Activated CD8-positive, alpha-beta memory T cell treated with anti-CD3 and anti-CD28 coated beads, Interleukin-2, amount 50 U/mL, for 4 hours (primary cell): ENCODE measurements at places on chromosomes 5 and 9.

GRCh38 chr5:111278858-111279504 is 54.8 kb downstream of the CAMK4 start:
- DNase-seq, result peak; percentile 91

DNA sequence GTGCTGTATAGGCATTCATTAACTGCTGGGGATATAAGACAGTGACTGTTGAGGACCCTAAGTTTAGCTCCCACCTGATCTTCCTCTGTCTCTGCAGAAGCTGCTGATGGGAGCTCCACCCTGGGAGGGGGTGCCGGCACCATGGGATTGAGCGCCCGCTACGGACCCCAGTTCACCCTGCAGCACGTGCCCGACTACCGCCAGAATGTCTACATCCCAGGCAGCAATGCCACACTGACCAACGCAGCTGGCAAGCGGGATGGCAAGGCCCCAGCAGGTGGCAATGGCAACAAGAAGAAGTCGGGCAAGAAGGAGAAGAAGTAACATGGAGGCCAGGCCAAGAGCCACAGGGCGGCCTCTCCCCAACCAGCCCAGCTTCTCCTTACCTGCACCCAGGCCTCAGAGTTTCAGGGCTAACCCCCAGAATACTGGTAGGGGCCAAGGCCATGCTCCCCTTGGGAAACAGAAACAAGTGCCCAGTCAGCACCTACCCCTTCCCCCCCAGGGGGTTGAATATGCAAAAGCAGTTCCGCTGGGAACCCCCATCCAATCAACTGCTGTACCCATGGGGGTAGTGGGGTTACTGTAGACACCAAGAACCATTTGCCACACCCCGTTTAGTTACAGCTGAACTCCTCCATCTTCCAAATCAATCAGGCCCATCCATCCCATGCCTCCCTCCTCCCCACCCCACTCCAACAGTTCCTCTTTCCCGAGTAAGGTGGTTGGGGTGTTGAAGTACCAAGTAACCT is 22.1 kb downstream of the PCDHGC5 start:
- DNase-seq, result no peak

GRCh38 chr5:63011158-63011557 is 432.5 kb downstream of the LRRC70 start:
- no peak for DNase-seq

- DNase-seq, result no peak
Observed at GRCh38 chr5:110346893-110347358, 379.5 kb downstream of the TMEM232 start.

- DNase-seq, result no peak
Observed at GRCh38 chr9:85404911-85405565, 336.7 kb downstream of the AGTPBP1 start.

DNA sequence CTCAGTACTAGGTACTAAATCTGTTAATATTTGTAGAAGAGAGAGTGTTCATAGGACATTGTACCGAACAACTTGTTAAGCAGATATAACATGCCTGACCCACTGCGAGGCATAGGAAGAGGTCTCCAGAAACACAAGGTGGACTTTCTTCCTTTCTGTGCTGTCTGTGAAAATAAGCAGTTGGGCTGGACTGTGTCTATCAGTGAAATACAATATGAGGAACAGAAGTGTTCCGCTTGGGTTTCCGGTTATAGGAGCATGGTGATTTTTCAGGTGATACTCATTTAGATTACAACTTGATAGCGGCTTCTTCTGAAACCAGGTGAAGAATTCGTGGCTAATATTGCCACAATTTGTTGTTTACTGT is 60.9 kb upstream of the TLR4 start:
- DNase-seq, result no peak

GRCh38 chr9:114227288-114228015 is 72.1 kb downstream of the COL27A1 start:
- DNase-seq, result no peak

DNA sequence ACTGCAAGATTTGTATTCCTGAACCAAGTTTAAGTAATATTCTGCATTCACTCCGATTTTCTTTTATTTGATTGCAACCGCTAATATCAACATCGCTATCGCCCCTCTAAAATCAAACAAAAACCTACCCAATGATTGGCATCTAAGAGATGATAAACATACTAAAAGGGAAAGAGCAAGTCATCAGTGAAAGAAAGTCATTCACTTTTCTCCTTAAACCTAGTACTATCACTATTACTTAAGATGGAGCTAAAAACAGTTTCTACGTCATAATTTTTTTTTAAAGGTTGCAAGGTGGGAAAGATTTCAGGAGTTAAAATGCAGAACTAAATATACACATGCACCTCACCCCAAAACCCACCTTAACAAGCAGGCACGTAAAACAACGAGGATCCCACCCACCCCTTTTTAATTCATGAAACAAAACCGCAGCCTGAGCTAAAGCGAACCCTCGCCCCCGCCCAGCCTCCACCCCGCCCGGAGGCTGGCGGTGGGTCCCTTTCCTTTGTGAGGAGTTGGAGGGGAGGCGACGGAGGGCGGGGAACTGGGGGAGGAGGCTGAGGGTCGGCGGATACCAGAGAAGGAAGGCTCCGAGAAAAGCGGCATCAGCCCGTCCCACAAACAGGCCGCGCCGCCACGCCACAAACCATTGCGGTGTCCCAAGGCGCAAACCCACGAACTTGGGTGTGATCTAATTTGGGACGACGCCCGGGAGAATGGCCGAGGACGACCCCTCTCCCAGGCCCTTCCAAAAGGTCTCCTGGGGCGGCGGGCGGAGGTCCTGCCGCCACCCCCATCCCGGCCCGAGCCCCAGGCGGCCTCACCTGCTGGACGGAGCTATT is 861 bp downstream of the UBQLN1 start:
- DNase-seq, result peak; percentile 73

DNA sequence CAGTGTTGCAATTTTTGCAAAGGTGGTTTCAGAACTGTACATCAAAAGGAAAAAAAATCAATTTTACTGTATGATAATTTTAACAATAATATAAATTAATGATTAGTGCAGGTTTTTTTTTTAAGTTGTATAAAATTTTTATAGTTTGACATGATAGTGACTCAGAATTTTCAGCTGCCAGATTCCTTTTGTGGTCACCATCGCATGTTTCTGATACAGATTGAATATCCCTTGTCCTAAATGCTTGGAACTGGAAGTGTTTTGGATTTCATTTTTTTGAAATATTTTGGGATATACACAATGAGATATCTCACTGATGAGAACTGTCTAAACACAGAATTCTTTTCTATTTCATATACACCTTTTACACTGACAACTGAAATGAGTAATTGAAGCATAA is 361.3 kb downstream of the RAB3C start:
- DNase-seq, result no peak

- DNase-seq, result no peak
Observed at GRCh38 chr5:155046591-155046990, 33.0 kb downstream of the KIF4B start.

GRCh38 chr5:91956738-91957137 is 573.6 kb upstream of the ARRDC3 start:
- DNase-seq, result no peak

DNA sequence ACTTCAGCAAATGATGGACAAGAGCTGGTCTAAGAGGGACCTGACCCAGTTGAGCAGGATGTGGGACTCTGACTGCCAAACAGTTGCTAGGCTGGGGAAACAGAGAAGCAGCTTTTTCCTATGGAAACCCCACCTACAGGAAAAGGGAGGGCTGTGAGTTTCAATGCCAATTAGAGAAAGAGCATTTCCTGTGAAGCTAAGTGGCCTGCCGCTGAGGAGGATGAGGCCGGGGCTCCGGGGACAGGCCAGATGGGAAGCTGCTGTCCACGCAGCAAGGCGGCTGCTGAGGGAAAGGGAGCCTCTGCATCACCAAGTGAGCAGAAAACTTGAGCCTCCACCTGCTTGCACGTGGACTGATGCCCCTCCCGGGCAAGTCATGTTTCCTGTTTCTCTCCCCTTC is at the start of gene PCDH12:
Gene PCDH12, minus strand, starts transcription at position 90 of the 400 bp plus-strand sequence. CDS start 351 bp downstream, outside the sequence.
- DNase-seq, result no peak

DNA sequence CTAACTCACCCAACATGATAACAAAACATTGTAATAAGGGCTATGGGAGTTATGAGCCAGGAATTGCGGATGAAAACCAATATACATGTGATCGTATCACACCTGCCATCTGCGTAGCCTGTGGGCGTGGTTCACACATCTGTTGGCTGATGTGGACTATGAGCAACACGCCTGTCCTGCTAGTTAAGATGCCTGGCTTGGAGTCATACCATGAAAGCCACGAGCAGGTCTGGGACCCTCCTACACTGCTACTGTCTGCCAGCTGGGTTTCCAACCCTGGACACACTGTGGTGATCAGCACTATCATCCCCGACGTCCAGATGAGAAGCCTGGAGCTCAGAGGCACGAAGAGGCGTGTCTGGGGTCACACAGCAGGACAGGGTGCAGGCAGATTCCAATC is 40.2 kb downstream of the STK10 start:
- DNase-seq, result no peak

DNA sequence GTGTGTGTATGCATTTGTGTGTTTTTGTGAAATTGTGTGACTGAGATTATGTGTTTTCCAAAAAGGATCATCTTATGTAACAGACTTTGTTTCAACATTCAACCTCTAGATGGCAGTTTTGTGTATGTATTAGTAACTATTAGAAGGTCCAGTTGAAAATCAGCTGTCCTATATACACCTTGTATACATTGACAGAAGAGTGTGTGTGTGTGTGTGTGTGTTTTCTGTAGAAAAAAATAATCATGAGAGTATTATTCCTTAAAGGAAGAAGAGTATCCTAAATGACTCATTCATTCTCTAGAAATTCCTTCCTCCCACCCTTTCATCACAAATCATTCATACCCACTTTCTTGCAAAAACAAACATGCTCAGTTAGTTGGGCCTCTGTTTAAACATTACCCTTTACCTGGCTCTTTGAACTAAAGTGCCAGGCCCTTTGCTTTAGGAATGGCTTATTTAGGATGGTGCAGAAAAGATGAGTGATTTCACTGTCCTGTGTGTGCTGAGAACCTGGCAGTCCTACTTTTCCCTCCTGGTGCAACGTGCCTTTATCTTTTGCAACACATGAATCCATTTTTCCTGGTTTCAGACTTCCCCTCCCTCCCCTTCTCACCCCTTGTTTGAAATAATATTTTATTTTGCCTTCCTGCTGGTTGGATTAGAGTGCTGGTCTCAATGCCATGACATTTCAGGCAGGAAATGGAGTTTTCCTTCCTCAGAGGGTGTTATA is 152.2 kb downstream of the ARHGAP26 start:
- no peak for DNase-seq

DNA sequence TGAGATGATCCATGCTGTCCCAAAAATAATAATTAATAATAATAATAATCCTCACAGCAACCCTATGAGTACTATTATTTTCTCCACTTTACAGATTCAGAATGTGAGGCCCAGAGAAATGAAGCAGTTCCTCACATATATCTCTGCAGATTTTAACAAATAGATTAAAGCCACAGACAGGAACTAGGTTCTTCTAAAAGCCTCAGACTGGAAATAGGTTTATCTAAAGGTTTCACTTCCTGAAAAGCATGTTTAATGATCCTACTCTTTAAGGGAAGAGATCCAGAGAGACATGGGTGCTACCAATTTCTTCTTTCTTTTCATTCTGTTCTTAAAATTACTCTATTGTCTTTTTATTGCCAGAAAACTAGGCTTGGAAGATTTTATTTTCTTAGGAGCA is 1079.4 kb upstream of the COX7C start:
- no peak for DNase-seq

DNA sequence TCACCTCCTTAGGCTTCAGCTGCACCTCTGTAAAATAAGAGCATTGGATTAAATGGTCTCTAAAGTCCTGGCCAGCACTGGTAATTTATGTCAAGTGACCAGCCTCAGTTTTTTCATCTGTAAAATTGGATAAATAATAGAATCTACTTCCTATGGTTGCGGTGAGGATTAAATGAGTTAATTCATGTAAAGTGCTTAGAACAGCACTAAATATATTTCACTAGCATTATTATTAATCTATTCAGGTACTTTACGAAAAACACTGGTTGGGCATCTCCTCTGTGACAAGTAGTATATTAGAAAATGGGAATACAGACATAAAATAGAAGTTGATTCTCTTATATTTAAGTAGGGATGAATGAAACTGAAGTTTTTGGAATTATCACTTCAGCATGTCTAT is 13.8 kb upstream of the TMEM245 start:
- DNase-seq, result no peak

DNA sequence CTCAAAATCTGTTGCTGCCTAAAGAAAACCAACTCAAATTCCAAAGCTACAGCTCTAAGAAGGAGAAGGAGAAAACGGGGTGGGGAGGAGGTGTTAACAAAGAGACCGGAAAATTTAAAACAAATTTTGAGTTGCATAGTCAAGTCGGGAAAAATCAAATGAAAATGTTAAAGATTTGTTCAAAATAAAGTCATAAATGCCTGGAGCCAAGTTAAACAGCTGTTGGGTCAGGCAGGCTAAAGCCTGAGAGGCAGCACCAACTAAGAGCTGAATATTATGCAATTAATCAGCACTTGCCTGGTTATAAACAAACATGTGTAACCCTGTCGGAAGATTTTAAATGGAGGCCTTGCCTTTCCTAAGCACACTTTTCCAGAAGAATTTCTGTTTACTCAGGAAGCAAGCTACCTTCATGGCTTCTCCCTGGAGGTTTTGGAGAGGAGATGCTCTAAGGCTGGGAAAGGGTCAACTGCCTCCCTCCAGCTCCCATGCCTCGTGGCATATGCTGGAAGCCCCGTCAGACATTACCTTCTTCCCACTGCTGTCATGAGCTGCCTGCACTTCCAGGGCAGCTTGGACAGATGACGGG is 270.5 kb downstream of the DMRT2 start:
- DNase-seq, result no peak

DNA sequence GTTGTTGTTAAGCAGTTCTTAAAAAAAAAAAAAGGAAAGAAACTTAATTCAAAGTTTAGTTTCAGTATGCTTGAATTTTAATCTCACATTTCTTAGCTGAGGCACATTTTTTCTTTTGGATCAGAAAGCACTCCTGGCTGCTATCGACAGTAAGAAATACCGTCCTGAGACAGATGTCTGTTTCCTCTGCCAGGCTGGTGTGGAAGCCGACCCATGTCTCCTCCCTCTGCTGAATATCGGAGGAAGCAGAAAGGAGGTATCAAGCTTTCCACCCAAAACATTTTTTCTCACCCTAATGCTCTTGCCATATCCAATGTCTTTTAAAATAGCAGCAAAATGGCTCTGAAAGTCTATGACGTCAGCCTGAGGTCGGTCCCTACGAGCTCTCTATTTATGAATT is 208.1 kb downstream of the TLE4 start:
- DNase-seq, result no peak
